ENCODE measurements at places on chromosomes 5 and 9. TPM values are rescaled to one million over a fixed set of nuclear protein-coding genes. Genes with fewer than 3 reads are reported as not detected.

DNA sequence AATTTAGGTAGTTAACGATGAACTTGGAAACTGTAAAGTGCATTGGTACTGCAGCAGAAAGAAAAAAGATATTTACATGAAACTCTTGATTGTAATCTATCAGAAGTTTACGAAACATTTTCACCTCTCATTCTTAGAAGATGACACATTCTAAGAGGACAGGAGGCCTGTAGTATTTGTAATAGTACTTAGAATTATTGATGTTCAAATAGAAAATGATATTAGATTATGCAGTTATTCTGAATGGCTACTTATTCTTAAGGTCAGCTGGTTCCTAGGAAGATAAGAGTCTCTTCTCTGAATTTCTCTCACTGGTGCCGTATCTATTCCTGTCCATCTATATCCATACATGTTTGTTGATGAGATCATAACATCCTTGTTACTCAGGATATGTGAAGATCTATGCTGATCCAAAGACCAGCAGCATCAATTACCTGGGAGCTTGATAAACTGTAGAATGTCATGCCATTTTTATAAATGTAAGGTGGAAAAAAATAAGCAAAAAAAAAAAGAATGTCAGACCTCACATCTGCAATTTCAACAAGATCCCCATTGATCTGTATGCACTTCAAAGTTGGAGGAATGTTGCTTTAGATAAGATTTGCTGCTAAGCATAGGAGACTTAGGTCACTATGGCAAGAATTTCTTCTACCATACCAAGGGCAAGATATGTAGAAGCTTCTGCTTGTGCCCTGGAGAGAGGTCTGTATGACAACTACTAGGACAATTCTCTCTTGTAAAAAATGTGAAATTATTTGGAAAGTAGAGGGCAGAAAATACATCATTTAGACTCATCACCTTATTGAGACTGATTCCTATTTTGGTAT is 42.4 kb upstream of the RICTOR start:
- H3K4me3 ChIP-seq, result no peak overlapping the region
- H3K27ac ChIP-seq, result no peak overlapping the region
- DNase-seq, result no peak
- no peaks in the 10 kb centered on the region for H3K27me3 ChIP-seq

Gene FBXO10
- 28.2 TPM for total RNA-seq

- no peak overlapping the region for H3K27ac ChIP-seq
- H3K4me1 ChIP-seq, result no peaks in the 10 kb centered on the region
- no peaks in the 10 kb centered on the region for H3K27me3 ChIP-seq
- no peak overlapping the region for H3K4me3 ChIP-seq
Measured at GRCh38 chr9:116628716-116629115, 58.4 kb upstream of the TRIM32 start.

GRCh38 chr9:30519166-30519565 is 1865.3 kb upstream of the ACO1 start:
- no peaks in the 10 kb centered on the region for H3K4me1 ChIP-seq
- H3K36me3 ChIP-seq, result no peaks in the 10 kb centered on the region
- no peak overlapping the region for H3K4me3 ChIP-seq
- no peak overlapping the region for H3K27ac ChIP-seq
- DNase-seq, result no peak

DNA sequence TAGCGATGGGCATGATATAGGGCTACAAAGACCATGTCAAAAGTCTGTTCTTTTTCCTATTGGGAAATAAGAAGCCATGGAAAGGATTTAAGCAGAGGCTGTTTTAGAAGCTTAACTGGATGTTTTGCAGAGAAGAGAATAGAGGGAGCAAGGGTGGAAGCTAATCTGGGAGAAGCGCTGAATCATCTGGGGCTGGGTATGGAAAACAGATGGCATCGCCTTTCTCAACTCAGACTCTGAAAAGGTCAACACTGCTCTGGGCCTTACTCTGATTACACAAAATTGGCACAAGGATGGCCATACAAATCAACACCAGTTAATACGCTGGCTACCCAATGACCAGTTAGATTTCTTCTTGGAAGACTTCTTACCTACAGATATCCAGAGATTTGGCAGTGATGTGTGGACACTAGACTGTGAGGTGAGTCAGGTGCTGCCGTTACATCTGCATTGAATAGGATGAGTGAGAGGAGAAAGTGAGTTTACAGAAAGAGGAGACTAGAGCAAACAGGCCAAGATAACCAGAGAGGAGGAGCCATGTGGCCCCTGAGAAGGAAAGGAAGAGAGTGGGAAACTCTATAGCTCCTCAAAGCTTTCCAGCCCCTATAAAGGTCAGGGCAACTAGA is 6.2 kb upstream of the TCERG1 start:
- no peak overlapping the region for H3K27ac ChIP-seq
- peaks cover 11% of the 10 kb centered on the region for H3K27me3 ChIP-seq
- DNase-seq, result no peak
- no peak overlapping the region for H3K4me3 ChIP-seq

- H3K36me3 ChIP-seq, result no peaks in the 10 kb centered on the region
- peak overlapping the region; percentile 83 for H3K4me3 ChIP-seq
- no peak overlapping the region for H3K27ac ChIP-seq
Measured at GRCh38 chr5:50441493-50441955, 436 bp upstream of the EMB start.

DNA sequence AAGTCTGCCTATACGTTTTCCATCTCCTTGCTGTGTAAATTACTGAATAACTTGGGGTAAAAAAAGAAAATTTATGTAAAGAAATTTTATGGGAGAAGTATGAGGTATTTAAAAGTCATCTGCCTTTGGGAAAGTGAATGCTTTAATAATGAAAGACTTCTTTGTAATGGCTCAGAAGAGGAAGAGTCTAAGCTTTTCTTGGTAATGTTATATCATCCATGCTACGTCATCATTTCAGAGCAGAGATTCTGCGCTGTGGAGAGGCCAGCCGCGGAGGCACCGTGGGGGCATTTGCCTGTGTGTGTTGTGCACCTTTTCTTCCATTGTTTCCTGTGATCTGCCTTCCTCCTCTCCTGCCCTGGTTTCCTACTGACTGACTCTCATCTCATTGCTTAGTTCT is 78.2 kb downstream of the GOLM1 start:
- no peaks in the 10 kb centered on the region for H3K27me3 ChIP-seq
- no peak for DNase-seq
- H3K4me1 ChIP-seq, result peaks cover 3% of the 10 kb centered on the region
- H3K4me3 ChIP-seq, result no peak overlapping the region

Gene MARVELD2
- total RNA-seq, result 13.7 TPM

Gene PAX5
- not detected for total RNA-seq

DNA sequence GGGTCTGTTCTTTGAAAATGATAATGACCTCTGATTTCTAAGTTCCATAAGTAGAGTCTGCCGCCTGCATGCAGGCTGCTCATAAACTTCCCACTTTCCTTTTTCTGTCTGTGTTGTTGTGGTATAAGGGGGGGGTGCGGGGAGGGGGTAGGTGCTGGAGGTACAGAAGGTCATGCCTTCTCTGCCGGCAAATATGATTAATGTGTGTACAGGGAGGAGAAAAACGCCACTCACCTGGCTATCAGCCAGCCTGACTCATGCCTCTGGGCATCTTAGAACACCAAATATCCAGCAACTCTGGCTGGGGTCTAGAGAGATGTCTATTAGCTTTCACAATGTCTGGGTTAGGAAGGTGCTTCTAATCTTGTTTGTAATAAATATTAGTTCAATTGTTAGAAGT is 128.3 kb downstream of the EFNA5 start:
- no peaks in the 10 kb centered on the region for H3K36me3 ChIP-seq
- H3K27me3 ChIP-seq, result no peaks in the 10 kb centered on the region
- DNase-seq, result no peak

Gene PPP2R2B
- 22.5 TPM for total RNA-seq

Gene EMB
- 40.6 TPM for total RNA-seq

DNA sequence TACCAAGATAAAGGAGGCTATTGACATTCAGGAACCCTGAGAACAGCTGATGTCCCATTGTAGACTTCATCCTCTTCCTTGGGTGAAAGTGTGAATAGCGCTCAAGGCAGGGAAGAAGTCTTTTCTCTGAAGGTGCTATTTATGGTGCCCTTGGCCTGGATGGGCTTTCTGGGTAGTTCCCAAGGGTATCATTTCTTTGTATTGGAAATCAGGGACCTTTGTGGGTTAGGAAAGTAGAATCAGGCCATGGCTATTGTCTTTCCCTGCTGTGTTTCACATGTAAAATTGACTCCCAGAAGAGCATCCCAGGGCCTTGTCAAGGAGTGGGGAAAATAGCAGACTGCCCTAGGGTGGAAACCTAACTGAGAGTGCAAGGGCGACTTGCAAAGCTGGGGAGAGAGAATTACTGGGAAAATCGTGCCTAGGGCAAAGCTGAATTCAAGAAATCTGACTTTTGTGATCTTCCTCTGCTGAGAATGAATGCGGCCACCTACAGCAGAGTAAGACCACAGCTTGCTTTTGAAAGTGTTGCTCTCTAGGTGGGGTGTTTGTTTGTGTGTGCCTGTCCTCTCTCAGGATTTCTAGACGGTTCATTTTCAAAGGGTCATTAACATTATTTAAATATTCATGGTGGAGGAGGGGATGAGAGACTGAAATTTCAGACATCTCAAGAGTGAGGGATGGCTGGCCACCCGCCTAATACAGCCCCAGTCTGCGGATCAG is 160.6 kb downstream of the C9orf152 start:
- peak; percentile 15 for DNase-seq
- H3K4me3 ChIP-seq, result peak overlapping the region; percentile 78
- H3K27me3 ChIP-seq, result peaks cover 24% of the 10 kb centered on the region

DNA sequence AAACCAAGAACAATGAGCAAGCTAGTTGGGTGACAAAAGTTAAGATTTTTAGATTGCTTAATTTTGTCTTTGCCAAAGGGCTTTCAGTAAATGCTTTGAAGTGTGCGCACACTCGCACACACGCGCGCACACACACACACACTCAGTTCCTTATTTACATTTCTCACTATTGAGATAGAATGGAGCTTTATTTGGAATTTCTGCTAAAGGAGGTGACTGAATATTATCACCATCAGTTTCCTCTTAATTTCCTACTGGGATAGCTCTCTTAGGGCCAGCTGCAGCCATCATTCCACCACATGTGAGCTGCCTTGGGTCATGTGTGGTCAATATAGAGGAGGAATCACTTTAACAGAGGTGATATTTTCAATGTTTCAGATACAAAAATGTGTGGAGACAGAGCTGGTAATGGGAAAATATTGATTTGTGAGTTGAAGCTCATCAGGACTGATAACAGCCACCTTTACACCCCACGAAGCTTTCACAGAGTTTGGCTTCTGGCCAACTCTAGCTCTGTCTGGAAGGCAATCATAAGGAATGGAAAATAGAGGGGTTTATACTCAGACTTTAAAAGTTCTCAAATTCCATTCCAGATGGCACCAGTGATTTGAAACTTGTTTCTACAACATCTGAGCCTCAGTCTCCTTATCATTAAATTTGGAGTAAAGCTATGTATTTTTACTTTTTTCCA is 99.9 kb downstream of the MACIR start:
- H3K27me3 ChIP-seq, result no peaks in the 10 kb centered on the region
- DNase-seq, result no peak
- no peak overlapping the region for H3K27ac ChIP-seq
- no peaks in the 10 kb centered on the region for H3K4me1 ChIP-seq

Gene EIF4E1B
- total RNA-seq, result 0.68 TPM

Gene HSPA9
- 259 TPM for total RNA-seq

DNA sequence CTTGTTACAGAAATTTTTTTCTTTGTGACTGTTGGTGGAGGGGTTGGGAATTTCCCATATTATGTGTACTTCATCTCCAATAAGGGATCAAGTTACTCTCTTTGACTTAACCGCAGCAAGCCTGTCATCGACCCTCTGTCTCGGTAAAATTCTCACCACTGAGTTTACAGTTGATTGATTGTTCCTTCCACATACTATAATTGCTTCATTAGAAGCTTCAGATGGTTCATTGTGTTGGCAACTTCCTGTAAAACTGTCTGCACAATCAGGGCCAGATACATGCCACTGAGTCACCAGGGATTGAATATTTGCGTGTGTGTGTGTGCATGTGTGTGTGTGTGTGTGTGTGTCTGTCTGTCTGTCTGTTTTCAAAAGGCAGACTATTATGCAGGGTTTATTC is 176.6 kb downstream of the ZNF462 start:
- H3K27me3 ChIP-seq, result no peaks in the 10 kb centered on the region
- H3K36me3 ChIP-seq, result no peaks in the 10 kb centered on the region
- H3K4me3 ChIP-seq, result no peak overlapping the region
- peaks cover 8% of the 10 kb centered on the region for H3K4me1 ChIP-seq

DNA sequence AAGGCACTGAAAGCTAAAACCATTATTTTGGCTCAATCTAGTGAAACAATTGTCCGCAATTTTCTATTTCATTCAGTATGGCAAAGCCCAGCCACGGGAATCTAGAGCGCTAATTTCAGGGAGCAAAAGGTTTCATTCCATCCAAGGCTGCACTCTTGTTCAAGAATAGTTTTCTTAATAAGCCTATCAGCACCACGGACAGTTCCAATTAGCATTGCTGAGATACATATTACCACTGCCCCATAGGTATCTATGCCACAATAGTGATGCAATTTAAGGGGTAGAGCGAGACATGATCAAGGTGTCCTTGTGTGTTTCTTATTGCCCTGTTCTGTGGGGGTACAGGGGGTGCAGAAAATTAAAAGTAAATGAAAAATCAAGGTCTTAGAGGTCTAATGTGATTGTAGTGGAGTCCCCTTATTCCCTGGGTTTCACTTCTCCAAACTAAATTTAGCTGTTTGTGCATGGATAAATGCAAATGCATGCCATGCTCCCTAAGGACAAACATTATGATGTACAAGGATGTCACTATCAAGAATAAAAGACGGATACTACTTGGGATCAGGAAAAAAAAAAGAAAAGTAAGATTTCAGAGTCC is 45.5 kb downstream of the SPOCK1 start:
- H3K4me1 ChIP-seq, result no peaks in the 10 kb centered on the region
- H3K27ac ChIP-seq, result no peak overlapping the region
- H3K36me3 ChIP-seq, result no peaks in the 10 kb centered on the region

GRCh38 chr5:151868451-151868850 is 56.2 kb downstream of the GLRA1 start:
- H3K4me3 ChIP-seq, result no peak overlapping the region
- no peaks in the 10 kb centered on the region for H3K4me1 ChIP-seq
- no peaks in the 10 kb centered on the region for H3K36me3 ChIP-seq
- no peaks in the 10 kb centered on the region for H3K27me3 ChIP-seq
- no peak for DNase-seq
